ENCODE measurements at places on chromosomes 12 and 14.

DNA sequence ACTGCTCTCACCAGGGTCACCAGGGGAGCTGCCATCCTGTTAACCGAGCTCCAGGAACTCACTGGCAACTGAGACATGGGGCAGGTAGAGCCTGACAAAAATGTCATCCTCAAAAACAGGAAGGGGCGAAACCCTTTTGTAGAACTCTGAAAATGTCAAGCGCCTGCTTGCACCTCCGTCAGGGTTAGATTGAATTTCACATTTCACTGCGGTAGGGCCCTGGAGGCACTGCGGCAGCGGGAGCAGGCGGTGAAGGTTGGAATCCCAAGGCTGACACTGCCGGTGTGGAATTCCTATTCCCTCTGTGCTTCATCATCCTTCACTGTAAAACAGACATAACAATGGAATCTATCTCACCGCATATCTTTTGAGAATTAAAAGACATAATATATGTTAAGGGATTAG lies 142.8 kb upstream of the TMCC3 start:
- no peak for DNase-seq

GRCh38 chr14:67533754-67534085 lies 630 bp downstream of the PLEKHH1 start:
- no peak for DNase-seq

- no peak for DNase-seq
These were observed 398.4 kb upstream of the NOVA1 start for GRCh38 chr14:26996246-26996645.

- no peak for DNase-seq
These were observed 25.3 kb downstream of the DRAM1 start for GRCh38 chr12:101902641-101903040.

GRCh38 chr14:102103062-102103695 lies 16.3 kb upstream of the HSP90AA1 start:
- DNase-seq: no peak

- DNase-seq: no peak
These were observed 133.0 kb upstream of the C14orf180 start for GRCh38 chr14:104446611-104447010.

DNA sequence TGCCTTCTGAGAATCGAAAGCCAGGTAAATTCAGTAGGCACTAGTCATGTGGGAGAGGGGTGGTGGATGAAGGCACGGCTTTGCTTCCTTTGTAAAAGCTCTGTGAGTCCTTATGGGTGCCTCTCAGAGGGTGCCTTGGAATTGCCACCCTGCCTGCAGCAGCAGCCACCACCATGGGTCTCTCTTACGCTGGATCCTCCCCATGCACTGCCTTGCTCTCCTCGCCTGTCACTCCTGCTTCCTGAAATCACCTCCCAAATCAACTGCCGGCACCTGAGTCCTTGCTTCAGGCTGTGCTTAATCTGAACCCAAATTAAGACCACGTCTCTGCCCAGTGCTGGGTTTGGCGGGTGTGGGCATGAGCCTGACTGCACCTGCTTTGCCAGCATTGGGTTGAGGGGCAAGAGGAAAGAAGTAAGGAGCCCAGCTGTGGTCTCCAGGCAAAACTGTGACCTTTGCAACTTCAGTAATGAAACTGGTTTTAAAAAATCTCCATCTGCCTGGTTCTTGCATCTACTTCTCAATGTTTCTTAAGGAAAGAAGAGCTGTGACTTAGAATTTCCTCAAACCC lies 55.9 kb upstream of the CLMN start:
- no peak for DNase-seq

- no peak for DNase-seq
These were observed 49.4 kb upstream of the TMCC3 start for GRCh38 chr12:94699801-94700200.

DNA sequence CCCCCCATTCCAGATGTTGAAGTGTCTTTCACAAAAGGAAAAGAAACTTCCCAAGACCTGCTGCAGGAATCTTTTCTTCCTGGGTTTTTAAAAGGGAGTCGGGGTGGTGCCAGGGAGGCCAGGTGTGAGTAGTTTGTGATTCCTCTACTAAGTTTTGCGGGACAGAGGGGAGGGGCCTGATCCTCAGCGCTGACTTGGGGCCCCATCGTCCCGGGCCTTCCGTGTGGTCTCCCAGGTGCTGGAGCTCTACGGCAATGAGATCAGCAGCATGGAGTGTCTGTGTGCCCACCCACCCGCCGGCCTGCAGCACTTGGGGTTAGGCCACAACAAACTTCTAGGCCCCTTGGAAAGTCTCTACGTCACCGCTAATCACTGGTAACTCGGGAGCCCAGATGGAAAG lies 4.5 kb downstream of the LRRC43 start:
- no peak for DNase-seq

GRCh38 chr14:30227436-30227835 lies 299.8 kb upstream of the PRKD1 start:
- DNase-seq: no peak

DNA sequence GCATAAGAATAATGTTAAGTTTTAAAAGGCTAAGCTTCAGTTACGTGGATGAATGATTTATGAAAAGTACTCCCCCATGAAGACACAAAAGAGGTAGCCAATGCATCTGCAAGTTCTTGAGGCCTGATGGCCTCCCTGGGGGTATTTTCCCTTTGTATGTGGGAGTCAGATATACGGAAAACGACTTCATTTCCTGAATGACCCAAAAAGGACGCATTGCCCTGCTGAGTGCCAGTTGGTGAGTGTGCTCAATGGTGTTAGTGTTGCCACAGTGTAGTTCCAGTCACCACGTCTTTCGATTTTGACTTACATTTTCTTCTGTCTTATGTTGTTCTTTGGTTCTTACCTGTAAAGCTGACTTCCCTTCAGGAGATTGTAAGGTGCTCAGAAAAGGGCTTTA lies 8.0 kb downstream of the ETV6 start:
- DNase-seq: no peak

DNA sequence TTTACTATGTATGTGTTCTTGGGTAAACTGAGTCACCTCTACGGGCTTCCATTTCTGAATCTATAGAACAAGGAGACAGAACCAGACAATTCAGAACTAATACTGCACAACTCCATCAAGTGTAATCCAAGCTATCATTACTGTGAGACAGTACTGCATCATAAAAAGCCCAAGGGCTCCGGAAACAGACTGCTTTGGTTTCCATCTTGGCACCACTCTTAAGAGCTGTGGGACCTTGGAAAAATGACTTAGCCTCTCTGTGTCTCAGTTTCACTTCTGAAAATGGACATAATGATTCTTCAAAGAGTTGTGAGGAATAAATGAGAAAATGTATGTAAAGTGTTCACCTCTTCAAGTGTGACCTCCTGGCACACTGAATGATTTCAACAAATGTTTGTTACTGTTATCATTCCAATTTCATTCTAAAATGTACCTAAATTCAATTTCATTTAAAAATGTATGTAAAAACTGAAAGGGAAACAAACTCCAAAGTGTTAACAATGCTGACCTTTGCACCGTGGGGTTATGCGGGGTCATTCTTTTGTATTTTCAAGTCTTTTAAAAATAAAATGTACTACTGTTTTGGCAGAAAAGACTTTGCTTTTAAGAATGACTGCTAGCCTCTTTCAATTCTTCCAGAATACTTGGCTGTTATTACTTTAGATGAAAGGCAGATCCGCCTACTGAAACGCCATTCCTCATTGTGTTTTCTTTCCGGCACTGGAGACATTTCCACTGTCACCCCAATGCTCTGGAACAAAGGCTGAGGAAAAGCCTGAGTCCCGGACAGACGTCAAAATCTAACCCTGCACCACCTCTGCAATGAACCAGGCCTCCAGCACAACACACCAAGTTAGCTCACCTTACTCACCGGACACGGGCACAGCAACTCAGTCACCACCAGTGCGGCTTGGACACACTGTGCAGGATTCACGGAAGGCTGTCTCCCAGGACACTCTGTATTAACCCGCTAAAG lies 62.8 kb downstream of the TMCC3 start:
- no peak for DNase-seq

GRCh38 chr14:37573356-37573755 lies 21.7 kb downstream of the FOXA1 start:
- no peak for DNase-seq

GRCh38 chr14:92696366-92696765 lies 52.1 kb downstream of the LGMN start:
- no peak for DNase-seq

- DNase-seq: no peak
These were observed 33.7 kb downstream of the CPM start for GRCh38 chr12:68899251-68899771.

DNA sequence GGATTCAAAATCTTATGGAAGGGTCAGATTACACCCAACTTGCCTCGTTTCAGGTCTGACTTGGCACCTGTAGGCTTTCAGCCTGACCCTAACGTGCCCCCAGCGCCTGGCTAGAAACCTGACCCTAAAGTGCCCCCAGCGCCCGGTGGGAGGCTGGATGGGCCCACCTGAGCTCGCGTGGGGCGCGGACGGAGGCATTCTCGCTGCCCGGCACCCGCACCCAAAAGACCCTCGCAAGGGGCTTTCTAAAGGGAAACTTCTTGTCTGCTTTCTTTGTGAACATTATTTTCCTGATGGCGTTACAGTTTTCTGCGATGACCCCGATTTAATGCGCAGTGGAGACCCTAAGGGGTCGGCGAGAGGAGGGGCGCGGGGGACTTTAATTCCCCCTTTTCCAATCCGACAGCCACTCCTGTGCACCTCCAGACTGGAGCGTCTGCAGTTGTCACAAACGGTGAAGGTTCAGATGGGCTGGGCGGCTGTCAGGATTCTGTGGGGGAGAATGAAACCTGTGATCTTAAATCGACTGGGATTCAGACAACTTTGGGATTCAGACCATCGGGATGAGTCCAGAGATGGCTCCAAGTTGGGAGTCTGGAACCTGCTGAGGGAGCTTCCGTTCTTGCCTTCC lies 751 bp upstream of the HRK start:
- no peak for DNase-seq

- no peak for DNase-seq
These were observed 117.2 kb upstream of the CCND2 start for GRCh38 chr12:4156317-4156716.

DNA sequence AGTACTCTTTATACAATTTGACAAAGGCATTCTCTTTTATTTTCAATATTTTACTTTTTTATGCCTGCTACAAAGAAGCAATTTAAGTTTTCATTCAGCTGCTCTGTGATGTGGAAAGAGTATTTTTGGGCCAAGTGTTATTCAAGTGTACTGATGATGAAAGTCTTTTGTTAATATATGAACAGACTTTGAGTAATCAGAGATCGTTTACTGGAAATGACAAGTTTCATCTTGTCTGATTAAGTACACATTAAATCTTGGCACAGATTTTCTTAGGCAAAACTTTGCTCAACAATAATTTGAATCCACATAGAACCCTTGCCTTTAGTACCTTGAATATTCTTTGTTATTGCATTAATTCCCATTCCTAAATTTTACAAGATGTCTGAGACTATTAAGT lies 13.3 kb upstream of the PZP start:
- DNase-seq: peak; percentile 6

GRCh38 chr12:87266305-87266704 lies 762.9 kb downstream of the C12orf50 start:
- DNase-seq: no peak

GRCh38 chr14:27267876-27268275 lies 670.0 kb upstream of the NOVA1 start:
- no peak for DNase-seq

- no peak for DNase-seq
These were observed 250.9 kb upstream of the OR4E1 start for GRCh38 chr14:21924479-21924878.

- DNase-seq: no peak
These were observed 706 bp downstream of the ANHX start for GRCh38 chr12:133234971-133235370.

- no peak for DNase-seq
These were observed 86.7 kb upstream of the PTHLH start for GRCh38 chr12:28059220-28059619.

DNA sequence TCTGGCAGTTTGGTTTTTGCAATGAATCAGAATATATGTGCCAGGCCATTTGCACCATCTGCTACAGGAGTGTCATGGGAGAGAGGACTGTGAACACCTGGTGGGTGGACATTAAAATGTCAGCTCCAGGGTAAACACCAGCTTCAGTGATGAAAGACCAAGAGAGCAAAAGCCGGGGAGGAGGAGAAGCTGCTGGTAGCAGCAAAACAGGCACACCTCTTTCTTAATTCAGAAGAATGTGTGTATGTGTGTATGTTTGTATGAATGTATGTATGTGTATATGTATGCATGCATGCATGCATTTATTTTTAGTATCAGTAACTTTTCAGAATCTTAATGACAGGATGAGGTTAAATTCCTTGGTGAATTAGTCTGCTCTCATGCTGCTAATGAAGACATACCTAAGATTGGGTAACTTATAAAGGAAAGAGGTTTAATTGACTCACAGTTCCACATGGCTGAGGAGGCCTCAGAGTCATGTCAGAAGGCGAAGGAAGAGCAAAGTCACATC lies 357.4 kb upstream of the PRICKLE1 start:
- peak; percentile 55 for DNase-seq

GRCh38 chr14:68335312-68335711 lies 457.6 kb downstream of the ZFP36L1 start:
- DNase-seq: no peak

DNA sequence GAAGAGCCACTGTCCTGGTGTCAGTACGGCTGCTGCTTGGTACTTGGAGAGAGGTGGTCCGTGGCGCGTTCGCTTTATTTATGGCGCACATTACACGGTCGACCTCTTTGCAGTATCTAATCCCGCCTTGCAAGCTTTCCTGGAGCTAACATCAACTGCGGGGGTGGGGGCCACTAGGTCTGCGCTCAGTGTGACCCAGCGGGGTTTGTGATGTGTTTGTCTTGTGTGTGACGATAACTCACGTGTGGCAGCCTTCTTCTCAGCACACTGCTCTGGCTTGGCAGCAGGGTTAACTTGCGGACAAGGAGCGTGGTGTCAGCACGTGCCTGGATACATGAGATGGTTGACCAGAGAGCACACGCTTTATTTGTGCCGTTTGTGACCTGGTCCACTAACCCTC lies 122.2 kb upstream of the RTL1 start:
- DNase-seq: no peak

GRCh38 chr14:69698572-69698971 lies 68.4 kb upstream of the SRSF5 start:
- no peak for DNase-seq

DNA sequence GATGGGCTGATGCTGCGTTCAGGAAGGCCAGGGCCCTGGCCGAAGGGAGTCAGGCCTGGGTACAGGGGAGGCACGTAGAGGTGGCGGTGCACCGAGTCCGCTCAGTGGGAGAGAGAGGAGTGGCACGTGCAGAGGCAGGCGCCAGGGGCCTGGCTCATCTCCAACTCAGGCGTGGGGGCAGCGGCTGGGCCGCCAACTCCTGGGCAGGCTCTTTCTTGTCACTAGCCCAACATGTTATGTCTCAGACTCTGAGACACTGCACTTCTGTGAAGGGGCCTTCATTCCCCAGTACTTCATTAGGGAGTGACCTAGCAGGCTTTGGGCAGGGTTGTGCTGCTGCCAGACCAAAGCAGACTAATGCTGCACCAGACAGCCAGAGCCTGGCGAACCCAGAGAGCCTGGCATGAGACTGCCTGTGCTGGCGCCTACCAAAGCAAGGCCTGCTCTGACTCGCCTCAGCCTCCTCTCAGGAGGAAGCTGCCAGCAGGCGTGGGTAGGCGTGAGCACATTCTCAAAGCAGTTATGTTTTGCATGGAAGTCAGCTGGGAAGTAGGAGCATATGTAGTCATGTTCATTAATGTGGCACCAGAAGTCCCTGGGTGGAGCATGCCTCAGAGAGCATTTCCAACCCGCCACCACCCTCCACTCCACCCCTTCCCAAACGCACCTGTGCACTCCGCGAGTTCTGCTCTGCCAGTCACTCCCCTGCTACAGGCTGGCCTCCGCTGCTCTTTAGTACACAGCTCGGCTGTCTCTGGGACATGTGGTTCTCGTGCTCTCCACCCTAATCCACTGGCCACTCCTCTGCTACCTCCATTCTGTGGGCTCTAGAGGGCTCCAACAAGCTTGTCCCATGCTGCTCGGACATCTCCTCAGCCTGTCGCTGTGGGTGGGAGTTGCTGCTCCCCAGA lies 9.7 kb downstream of the CKB start:
- DNase-seq: peak; percentile 97

All from DMS 273 treated with DMSO at 0.1 percent for 48 hours (cell line).